Stromal cell of bone marrow (primary cell): ENCODE measurements at places on chromosomes 13 and 19.
A peak's percentile ranks its signal among the peaks of the same experiment; 100 is the strongest.

- DNase-seq: peak; percentile 52
Measured at GRCh38 chr19:38003438-38004185, 96.6 kb downstream of the SIPA1L3 start.

GRCh38 chr13:82477436-82477835, 1404.8 kb downstream of the SLITRK1 start:
- no peak for DNase-seq

GRCh38 chr13:98710521-98710920, 42.0 kb downstream of the SLC15A1 start:
- no peak for DNase-seq

- DNase-seq: no peak
Measured at GRCh38 chr13:51770681-51771417, 33.1 kb downstream of the DHRS12 start.

GRCh38 chr13:113776231-113777125, 17.5 kb downstream of the TMEM255B start:
- DNase-seq: no peak

DNA sequence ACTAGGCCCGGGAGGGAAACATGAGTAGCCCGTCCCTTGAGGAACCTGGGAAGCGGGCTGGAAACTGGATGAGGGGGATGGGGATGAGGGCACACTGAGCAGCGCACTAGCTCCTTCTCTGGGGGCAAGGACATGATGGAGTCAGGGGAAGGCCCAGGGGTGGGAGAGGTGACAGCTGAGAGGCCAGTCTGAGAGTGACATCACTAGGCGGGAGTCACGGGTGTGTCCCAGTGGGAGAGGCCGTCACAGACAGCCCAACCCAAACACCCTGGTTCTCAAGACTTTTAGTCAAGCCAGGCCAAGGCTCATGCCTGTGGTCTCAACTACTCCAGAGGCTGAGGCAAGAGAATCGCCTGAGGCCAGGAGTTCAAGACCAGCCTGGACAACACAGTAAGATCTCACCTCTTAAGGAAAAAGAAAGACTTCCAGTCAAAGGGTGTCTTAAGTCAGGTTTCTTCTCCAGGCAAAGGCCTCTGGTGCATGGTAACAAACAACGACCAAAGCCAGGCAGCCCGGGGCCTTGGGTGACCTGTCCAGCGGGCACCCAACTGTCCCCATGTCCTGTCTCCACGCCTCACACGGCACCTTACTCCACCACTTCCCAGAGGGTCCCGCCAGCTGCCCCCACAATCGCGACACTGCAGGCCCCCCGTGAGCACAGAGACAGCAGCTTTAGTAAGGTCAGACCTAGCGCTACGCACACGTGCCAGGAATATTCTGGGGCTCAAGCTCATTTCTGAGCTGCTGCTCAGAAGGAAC, 25.5 kb upstream of the TIMM44 start:
- DNase-seq: no peak

GRCh38 chr13:58134525-58134924, 503.0 kb downstream of the PCDH17 start:
- DNase-seq: no peak

GRCh38 chr19:54310543-54310942, 2.4 kb downstream of the LILRA5 start:
- no peak for DNase-seq

DNA sequence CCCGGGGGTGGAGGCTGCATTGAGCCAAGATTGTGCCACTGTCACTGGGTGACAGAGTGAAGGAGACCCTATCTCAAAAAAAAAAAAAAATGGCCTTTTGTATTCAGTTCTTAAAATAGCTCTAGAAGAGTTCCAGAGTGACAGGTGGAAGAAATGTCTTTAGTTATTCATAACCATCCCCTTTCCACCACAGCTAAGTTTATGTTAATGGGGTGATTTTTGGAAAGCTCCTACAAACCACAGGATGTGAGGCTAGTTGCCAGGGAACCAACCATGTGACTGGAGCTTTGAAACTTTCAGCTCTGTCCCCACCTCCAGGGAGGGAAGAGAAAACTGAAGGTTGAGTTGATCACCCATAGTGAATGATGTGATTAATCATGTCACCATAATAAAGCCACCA, 6.9 kb downstream of the ZNF490 start:
- DNase-seq: no peak

- no peak for DNase-seq
Measured at GRCh38 chr13:98912846-98913245, 65.0 kb downstream of the DOCK9 start.

GRCh38 chr19:50162988-50163387, at the start of gene IZUMO2:
Gene IZUMO2, minus strand, starts transcription at chr19:50163281. Its CDS starts 87 bp downstream, at chr19:50163194.
- no peak for DNase-seq

DNA sequence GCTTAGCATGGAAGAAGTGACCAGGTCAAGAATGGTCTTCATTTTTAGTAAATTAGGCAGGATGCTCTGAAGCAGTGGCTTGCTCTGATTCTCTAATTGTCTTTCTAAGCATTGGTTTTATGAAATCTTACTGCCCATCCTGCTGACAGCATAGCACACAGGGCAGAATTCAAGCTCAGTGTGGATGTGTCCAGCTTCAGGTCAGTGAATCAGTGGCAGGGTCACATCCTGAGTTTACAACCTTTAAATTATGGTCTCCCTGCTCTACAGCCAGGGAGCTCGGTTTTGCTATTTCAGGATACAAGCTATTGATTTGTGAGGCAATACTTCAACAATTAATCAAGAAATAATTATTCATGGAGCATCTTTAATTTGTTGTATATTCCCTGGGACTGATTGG, 202.3 kb upstream of the RXFP2 start:
- no peak for DNase-seq

- no peak for DNase-seq
Measured at GRCh38 chr13:24127116-24127631, 33.3 kb upstream of the SPATA13 start.

- DNase-seq: no peak
Measured at GRCh38 chr19:873084-873483, 13.6 kb downstream of the CFD start.

DNA sequence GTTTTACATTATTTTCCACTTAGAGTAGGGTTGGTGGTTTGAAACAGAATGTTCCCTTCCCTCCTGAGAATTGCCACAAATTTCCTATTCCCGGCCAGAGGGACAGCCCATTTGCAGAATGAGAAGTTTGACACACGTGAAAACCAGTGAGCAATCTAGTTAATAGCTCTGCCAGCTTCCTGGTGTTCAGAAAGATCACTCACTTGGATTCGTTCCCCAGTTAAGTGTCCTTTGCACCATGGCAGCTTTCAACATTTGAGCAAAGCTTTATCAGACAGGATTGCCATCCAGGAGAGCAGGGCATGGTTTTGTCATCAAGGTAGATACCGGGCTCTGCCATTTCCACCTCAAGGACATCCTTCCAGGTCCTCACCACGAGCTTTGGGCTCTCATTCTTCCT, 28.2 kb downstream of the RASL11A start:
- DNase-seq: no peak

GRCh38 chr13:31046711-31047279, 114.3 kb downstream of the TEX26 start:
- DNase-seq: no peak

DNA sequence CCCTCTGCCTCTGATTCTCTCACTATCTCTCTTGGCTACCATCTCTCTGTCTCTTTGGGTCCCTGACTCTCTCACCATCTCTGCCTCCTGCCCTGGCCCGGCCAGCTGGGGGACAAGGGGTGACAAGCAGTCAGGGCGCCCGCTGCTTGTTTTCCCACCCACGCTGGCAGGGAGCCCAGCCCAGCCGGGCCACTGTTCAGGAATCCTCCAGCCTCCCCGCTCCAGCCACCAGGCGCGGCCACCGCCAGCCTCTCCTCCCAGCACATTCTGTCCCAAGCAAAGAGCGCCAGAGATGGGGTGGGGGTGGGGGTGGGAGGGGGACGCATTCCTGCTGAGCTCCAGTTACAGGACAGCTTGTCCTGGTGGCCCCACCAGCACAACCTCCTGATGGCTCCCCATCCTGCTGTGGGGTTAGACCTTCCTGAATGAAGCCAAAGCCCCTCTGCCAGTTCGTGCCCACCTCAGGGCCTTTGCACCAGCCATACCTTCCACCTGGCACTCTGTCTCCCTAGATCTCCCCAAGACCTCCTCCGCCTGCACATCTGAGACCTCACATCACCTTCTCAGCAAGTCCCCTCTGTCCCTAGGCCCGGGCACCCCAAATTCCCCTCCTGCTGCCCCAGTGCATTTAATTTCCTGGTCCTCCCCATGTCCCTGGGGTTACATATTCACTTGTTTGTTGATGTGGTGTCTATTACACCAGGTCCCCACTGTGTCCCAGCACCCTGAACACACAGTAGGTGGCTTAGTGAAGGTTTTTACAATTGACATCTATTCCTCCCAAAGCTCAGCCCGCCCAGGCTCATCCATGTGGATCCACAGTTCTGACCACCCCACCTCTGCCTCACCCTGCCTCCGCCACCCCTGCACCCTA, 12.5 kb downstream of the ARRDC2 start:
- DNase-seq: no peak

GRCh38 chr13:93680329-93680728, 453.7 kb downstream of the GPC6 start:
- no peak for DNase-seq

GRCh38 chr19:57803594-57804325, 11.0 kb downstream of the ZNF552 start:
- peak; percentile 24 for DNase-seq

DNA sequence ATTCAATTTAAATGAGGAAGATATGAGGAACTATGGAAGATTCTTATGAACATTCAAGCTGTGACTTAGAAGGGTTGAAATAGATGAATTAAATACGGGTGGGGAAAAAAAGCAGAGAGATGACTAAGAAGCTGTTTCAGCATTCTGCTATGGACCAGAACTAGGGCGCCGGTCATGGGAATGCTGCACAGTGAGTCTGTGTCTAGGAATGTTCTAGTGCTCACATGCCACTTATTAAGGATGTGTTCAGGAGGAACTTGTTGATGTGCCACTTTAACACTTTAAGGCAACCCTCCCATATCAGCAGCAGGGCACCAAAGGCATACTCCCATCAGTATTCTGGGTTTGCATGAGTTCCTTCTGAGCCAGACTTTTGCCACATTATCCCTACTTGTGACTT, 152.1 kb downstream of the POSTN start:
- peak; percentile 90 for DNase-seq

GRCh38 chr19:3492919-3493318, 7.6 kb downstream of the DOHH start:
- DNase-seq: no peak

DNA sequence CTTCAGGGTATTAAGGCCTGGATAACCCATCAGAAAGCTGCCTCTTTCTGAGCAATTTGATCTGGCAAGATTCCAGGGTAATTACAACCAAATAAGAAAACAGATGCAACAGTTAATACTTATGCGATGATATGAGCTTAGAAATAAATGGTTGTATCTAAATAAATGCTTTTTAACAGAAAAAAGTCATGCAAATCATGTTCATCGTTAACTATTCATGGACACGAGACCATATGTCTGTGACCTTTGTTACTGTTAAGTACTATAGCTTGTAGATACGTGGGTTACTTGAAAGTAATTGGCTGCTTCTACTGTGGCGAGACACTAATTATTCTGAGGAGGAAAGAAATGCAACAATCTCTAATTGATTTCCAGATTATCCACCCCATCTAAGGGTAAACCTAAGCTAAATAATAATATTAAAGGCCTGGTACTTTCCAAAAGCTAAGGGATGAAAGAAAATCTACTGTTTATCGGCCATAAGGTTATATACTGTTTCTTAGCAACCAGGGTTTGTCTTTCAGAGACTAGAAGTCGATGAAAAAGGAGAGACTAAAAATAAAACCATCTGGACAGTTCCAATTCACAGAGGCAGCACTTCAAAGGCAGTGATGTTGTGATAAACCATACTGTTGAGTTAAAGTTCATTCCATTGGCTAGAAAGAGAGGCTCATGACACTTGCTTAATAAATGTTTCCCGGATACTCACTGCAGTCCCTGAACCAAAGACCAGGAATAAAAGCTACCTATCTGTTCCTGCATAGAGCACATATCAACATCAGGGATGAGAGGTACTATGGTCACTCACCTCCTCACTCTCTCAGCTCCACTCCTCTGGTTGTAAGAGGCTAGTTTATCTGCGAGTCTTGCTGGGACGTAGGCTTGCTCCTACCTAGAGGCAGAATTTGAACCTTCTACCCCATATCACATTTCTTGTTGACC, 1.5 kb downstream of the EPSTI1 start:
- DNase-seq: peak; percentile 19

DNA sequence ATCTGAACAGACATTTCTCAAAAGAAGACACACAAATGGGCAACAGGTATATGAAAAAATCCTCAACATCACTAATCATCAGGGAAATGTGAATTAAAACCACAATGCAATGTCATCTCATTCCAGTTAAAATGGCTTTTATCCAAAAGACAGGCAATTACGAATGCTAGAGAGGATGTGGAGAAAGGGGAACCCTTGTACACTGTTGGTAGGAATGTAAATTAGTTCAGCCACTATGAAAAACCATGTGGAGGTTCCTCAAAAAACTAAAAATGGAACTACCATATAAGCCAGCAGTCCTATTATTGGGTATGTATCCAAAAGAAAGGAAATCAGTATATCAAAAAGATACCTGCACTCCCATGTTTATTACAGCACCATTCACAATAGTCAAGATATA, 24.7 kb upstream of the ZC3H13 start:
- no peak for DNase-seq

DNA sequence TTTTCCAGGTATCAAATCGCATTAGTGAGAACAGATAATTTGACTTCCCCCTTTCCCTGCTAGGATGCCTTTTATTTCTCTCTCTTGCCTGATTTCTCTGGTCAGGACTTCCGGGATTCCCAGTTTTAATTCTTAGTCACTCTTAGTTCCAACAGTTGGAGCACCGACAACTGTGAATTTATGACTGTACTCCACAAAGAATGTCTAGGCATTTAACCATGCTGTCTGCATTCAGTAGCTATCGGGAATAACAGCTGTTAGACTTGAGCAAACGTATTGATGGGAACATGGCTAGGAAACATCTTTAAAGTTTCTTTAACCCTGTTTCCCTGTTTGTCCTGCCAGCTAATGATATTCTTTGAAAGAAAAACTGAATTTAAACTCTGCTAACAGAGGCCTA, 14.1 kb upstream of the SPACA7 start:
- DNase-seq: no peak

- no peak for DNase-seq
Measured at GRCh38 chr13:107545946-107546502, 669.3 kb downstream of the LIG4 start.
